ENCODE measurements at places on chromosomes 4 and X.

DNA sequence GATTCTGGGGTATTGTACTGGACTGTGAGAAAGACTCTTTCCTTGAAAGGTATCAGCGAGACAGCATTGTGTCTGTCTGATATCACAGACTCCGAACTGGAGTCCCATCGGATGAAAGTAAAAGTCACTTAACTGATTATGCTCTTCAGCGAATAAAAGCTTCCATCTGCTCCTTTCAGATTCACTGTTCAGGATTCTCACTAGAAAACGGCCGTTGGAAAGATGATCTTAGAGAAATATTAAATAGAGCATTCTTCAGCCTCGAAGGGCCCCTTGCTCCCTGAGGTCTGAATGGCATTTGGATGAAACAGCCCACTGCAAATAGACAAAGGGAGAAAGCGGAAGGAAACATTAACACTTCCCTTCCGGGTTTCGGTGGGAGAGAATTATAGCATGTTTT is 416.2 kb upstream of the PRKX start:
- no peak for DNase-seq

DNA sequence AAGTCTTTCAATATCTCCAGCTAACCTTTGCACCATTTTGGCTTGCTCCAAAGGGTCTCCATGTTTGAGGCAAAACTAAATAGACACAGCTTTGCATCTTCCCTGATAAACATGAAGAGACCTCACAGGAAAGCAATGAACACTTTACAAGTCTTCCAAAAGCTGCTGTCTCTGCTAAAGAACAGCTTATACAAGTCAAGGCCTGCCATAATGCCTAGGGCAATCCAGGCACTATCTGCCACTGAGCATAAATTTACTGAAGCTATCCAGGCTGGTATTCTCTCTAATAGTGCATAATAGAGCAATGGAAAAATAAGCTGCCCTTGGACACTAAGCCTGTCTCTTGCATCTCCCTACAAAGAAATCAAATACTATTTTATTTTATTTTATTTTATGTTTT is 60.1 kb upstream of the S100G start:
- DNase-seq = no peak

- no peak for DNase-seq
Measured at GRCh38 chrX:102744307-102744706, 23.8 kb downstream of the GPRASP3 start.

DNA sequence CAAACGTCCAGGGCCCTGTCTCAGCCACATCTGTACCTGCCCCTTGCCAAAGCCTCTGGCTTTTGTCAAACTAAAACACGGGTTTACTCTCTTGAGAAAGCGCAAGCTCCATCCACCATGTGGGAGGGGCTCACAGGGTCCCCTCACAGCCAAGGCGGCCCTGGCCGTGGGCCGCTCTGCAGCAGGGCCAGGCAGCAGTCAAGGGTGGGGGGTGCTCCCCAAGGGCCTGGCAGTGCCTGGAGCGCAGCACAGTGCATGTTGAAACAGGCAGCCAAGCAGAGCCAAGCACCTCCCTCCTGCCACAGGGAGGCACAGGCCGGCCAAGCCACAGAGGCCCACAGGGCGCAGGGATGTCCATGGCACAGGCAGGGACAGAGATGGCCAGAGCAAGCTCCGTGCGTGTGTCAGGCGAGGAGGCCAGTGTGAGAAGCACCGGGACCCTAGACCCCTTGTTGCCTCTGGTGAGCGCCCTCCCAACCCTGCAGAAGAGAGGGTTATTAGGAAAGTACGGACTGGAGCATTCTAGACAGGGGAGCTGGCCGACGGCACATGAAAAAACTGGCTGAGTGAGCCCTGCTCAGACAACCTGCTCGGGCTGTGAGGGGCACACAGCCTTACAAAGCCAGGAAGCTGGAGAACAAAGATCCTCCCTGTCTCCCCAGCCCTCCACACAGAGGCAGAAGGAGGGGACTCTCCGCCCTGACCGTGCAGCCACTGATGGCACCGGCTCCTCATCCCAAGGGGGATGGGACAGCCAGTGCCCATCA is 39.0 kb downstream of the FAM53A start:
- DNase-seq = no peak

GRCh38 chr4:88866862-88867550 is 169.4 kb upstream of the NAP1L5 start:
- no peak for DNase-seq

- no peak for DNase-seq
Measured at GRCh38 chrX:69161786-69162349, 3.4 kb downstream of the PJA1 start.

- DNase-seq = no peak
Measured at GRCh38 chrX:313546-313945, 5.0 kb downstream of the GTPBP6 start.

DNA sequence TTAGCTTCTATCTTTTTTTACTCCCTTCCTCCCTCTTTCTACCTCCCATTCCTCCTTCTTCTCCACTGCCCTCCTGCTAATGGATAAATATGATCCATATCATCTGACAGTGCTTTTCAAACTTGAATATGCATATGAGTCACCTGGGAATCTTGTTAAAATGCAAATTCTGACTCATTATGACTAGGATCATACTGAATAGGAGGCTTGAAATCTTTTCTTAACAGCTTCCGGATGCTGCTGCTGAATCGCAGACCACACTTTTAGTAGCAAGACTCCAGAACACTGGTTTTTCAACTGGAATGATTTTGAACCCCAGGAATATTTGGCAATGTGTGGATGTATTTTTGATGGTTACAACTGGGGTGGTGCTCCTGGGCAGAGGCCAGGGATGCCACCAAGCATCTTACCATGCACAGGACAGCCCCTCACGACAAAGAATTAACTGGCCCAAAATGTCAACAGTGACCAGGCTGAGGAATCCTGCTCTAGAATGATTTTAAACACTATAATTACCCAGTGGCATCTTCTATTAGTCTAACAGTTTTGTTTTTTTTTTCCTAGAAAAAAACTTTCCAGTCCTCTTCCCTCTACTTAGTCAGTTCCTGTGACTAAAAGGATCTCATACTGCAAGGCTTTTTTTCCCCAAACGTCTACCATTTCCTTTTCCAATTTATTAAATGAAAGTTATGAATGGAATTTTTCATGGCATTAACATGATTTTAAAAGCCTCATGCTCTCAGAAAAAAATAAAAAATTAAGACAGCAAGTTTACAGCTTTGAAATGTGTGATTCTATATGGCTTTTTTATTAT is 10.6 kb upstream of the PYURF start:
- no peak for DNase-seq

DNA sequence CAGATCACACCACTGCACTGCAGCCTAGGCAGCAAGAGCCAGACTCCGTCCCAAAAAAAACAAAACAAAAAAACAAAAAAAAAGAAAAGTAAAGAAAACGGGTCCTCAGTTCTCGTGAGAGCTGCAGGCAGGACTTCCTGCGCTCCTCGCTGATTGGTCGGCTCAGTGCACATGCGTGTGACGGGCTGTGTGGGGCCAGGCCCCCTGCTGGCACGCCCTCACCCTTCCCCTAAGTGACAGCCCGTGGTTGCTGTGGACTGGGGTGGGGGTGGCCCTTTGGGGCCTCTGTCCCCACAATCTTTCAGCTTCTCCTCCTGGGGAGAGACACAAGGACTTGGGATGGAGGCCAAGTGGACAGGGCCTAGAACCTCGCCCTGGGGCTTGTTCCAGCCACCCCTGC is at the start of gene FAM9B:
FAM9B (minus strand) TSS at position 139 of the 400 bp plus-strand sequence. CDS start 1,141 bp downstream, outside the sequence.
- no peak for DNase-seq

- DNase-seq = no peak
Measured at GRCh38 chr4:18961879-18962278, 940.3 kb upstream of the LCORL start.

- DNase-seq = no peak
Measured at GRCh38 chrX:19595043-19595677, 79.9 kb upstream of the MAP3K15 start.

DNA sequence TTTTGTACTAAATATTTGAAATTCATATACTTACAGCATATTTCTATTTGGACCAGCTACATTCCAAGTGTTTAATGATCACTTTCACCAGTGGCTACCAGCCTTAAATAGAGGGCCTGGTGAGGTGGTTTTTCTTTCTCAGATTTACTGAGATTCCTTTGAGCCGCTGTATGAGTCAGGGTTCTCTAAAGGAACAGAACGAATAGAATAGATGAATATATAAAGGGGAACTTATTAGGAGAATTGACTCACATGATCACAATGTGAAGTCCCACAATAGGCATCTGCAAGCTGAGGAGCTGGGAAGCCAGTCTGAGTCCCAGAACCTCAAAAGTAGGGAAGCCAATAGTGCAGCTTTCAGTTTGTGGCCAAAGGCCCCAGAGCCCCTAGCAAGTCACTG is 146.2 kb upstream of the TLL1 start:
- DNase-seq = no peak

- DNase-seq = no peak
Measured at GRCh38 chrX:72735561-72735960, 21.5 kb upstream of the PHKA1 start.

DNA sequence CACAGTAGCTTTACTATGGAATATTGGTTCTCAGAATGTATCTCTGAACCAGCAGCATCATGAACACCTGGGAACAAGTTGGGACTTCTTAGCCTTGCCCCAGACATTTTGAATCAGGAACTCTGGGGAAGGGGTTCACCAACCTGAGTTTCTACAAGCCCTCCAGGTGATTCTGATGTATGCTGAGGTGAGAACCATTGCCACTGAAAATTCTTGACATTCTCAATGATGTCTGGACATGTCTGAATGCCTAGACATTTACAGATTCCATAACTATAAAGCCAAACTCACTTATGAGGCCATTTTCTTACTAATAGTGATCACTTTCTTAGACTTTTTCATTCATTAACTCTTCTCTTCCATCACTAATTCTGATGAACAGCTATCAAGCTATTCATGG is 389.4 kb upstream of the FTHL17 start:
- no peak for DNase-seq

GRCh38 chr4:3669553-3669949 is 96.6 kb upstream of the ADRA2C start:
- no peak for DNase-seq

DNA sequence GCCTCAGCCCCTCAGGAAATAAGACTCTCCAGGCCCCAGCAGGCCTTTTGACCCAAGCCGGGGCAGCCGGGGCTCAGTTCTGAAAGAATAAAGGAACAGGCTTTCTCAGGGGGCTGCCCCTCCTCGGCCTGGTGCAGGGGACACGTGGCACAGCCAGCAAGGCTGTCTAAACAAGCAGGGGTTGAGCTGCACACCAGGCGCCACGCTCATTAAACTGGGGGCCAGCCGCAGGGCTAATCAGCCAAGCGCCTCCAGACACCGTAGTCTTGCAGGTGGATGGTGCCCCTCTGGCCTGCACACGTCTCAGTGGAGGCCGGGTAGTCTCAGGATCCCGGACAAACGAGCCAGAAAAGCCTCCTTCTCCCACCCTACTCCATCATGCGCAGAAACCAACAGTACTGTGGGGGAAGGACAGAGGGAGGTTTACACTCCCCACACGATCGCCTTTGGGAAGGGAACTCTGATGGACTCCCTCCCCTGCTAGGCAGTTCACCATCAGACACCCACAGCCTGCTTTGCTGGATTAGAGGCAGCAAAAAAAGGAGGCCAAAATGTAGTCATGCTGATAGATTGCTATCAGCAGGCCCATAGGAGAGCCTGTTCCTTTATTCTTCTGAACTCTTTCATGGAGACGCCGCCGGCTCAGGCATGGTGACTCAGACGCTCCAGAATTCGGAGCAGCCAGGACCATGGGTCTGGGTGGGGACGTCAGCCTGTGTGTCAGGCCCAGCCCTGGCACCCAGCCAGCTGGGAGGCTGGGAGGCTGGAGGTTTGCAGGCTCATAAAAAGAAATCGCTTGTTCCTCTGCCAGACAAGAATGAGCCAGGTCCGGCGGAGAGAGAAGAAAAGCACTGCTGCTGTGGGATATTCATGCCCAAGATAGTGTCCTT is 342.4 kb downstream of the BCOR start:
- no peak for DNase-seq

- DNase-seq = no peak
Measured at GRCh38 chr4:124883632-124884031, 171.1 kb upstream of the ANKRD50 start.

DNA sequence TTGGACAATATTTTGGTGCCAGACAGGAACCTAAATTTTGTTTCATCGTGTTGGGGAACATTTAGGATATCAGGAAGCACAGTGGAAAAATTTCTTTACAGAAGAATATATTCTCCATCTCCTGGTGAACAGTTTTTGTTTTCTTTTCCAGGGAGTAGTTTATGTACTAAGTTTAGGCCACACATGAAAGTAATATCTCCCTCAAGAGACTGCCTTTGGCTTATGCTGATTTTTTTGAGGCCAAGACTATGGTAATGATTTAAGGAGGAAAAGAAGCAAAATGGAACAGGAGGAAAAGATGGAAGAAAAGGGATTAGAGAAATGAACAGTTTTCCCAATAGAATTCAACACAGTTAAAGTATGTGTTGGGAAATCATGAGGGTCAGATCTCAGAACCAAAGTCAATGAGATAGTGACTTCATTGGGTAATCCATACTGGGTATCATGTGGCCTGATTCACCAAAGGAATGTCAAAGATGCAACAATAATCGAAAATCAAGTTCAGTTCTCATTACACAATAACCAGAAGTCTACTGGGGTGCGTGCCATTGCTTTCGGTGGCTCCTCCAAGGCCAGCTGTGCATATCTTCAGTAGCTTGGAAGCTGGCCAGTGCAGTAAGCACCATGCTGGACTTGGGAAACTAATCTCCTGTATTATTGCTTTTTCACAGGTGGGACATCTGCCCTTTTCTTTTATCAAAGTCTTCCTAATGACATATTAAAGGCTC is 234.8 kb downstream of the COL25A1 start:
- no peak for DNase-seq

- DNase-seq = no peak
Measured at GRCh38 chr4:61556277-61556676, 356.2 kb downstream of the ADGRL3 start.

- DNase-seq = no peak
Measured at GRCh38 chrX:2640436-2641150, 50.5 kb upstream of the CD99 start.

DNA sequence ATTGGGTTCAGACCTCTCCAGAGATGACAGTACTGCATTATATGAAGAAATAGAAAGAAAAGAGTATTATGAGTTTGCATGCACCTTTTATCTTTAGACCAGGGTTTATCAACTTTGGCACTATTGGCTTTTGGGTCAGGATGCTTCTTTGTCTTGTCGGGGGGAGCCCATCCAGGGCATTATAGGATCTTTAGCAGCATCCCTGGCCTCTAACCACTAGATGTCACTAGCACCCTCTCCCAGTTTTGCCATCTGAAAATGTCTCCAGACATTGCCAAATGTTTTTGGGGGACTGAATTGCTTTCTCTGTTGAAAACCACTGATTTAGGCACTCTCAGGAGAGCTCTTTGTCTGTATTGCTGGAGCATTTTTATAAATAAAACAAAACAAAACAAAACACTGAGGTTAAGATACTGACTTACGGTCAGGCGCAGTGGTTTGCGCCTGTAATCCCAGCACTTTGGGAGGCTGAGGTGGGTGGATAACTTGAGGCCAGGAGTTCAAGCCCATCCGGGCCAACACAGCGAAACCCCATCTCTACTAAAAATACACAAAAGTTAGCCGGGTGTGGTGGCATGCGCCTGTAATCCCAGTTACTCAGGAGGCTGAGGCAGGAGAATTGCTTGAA is 23.6 kb downstream of the CA5B start:
- peak; percentile 31 for DNase-seq
